ENCODE measurements at places on chromosomes 4 and X. TPM values are rescaled to one million over a fixed set of nuclear protein-coding genes. Genes with fewer than 3 reads are reported as not detected.

The SPANXD gene
- not detected for total RNA-seq

The POU4F2 gene
- total RNA-seq = not detected

The LRPAP1 gene
- total RNA-seq = 67.7 TPM

The NLGN4X gene
- 20.0 TPM for total RNA-seq

The UGT2B7 gene
- 0.42 TPM for total RNA-seq

The ENAM gene
- 1.2 TPM for total RNA-seq

The NUDT11 gene
- total RNA-seq = 5.2 TPM

The ADH1B gene
- 0.76 TPM for total RNA-seq

The CMC4 gene
- 9.0 TPM for total RNA-seq

The CENPVL3 gene
- 0.14 TPM for total RNA-seq

The CDX4 gene
- total RNA-seq = not detected

The GSX2 gene
- not detected for total RNA-seq

The RBMX gene
- total RNA-seq = 308 TPM

The SPANXN3 gene
- total RNA-seq = not detected

The MMAA gene
- total RNA-seq = 11.9 TPM

The MAGIX gene
- total RNA-seq = 1.3 TPM

The CHRDL1 gene
- total RNA-seq = 3.3 TPM

The EDA2R gene
- 2.2 TPM for total RNA-seq

The SMIM10L2A gene
- total RNA-seq = 0.52 TPM

The RELL1 gene
- 17.2 TPM for total RNA-seq

The VCX gene
- not detected for total RNA-seq

The HS3ST1 gene
- 1.5 TPM for total RNA-seq

The L1CAM gene
- 0.28 TPM for total RNA-seq

The TSPAN7 gene
- total RNA-seq = 6.3 TPM

The HS6ST2 gene
- total RNA-seq = 1.3 TPM

The SULT1B1 gene
- 0.90 TPM for total RNA-seq

The PAK3 gene
- 1.4 TPM for total RNA-seq
